Fibroblast of skin of right biceps (primary cell): ENCODE measurements at places on chromosomes 7 and 10.

- DNase-seq: no peak
Observed at GRCh38 chr10:114220281-114220680, 18.8 kb upstream of the VWA2 start.

DNA sequence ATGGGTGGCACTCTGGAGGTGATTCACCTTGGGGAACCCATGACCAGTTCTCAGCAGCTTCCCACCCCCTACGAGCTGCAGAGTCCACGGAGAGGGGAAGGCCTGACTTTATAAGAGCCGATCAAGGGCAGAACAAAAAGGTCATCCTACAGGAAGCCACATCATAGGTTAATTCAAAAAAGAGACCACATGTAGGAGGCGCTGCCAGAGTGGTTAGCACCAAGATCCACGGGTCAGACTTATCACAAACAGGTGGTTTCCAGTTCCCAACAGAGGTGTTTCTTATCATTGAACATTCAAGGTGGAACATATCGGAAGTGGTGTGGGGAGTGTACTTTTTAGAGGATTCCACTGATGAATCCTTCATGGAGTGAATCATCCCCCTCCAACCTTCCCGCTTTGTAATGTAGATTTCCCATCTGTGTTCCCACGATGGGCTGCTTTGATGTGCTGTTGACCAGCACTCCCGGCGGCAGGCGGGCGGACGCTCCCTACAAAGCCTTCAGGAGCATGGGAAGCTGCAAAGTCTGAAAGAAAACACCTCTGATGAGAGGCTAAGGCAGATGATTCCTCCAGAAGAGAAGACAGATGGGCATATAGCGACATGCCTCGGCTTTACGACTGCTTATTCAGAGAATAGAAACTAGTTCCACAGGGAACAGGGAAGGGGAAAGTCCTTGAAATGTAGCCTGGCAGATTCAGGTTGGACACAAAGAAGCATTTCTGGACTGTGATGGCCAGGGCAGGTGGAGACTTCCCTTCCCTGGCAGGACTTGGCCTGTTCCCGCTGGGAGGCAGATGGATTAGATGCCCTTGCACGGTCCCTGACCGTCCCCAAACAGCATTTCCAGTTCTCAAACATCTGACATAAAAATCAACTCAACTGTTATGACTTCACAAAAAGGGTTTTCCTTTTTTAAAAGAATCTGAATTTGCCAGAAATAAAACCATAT, 66.5 kb downstream of the AFAP1L2 start:
- no peak for DNase-seq

GRCh38 chr7:101951757-101952156, 134.3 kb downstream of the CUX1 start:
- DNase-seq: no peak

- DNase-seq: peak; percentile 83
Observed at GRCh38 chr7:134752006-134752760, 27.3 kb upstream of the CALD1 start.

DNA sequence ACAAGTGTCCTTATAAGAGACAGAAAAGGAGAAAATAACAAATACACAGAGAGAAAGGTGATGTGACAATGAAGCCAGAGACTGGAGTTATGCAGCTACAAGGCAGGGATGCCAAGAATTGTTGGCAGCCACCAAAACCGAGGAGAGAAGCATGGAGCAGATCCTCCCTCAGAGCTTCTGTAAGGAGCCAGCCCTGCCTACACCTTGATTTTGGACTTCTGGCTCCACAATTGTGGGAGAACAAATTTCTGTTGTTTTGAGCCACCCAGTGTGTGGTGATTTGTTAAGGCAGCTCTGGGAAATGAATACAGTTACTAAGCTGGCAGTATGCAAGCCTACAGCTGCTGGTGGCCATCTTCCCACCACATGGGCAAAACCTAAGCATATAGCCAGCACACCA, 163.6 kb downstream of the GRM8 start:
- DNase-seq: no peak

DNA sequence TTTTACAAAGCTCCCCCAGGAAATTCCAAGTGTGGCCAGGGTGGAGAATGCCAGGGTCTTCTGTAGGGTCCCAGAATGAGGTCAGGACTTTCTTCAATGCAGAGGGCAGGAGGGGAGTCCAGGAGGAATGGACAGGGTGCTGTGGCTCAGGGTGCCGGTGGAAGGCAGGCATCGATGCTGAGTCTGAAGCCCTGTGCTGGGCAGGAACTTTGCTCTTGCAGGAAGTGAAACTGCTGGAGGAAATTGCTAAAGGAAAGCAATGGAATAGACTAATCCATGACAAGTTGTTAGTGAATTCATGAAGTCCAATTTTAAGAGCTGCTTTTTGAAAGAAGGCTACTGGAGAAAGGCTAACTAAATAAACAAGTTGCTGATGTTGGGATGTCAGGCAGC, 14.8 kb downstream of the PTPRE start:
- no peak for DNase-seq

DNA sequence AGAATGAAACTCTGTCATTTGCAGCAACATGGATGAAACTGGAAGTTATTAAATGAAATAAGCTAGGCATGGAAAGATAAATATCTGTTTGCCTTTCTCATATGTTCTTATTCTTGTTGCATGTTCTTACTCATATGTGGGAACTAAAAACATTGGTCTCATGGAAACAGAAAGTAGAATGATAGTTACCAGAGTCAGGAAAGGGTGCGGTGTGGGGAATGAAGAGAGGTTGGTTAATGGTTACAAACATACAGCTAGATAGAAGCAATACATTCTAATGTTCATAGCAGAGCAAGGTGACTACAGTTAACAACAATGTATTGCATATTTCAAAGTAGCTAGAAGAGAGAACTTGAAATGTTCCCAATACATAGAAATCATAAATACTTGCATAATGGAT, 105.1 kb downstream of the FAM107B start:
- no peak for DNase-seq

DNA sequence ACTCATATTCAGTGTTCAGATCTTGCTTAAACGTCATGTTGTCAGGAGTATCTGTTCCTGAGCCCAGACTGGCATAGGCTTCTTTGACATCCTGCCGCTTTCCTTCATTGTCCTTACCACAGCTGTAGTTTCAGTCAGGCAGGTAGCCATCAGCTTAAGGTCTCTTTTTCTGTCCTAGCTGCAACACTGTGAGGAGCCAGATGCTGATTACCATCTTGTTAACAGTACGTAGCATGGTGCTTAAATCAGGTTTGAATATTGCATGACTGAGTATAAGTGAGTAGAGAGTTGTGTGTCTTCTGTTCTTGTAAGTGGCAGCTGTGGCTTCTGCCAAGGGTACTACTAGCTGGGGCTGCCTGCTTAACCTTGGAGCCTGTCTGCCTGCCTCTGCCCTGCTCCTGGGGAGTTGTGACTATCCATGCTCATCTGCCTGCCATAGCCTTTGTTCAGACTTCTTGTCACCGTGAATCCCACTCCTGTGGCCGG, 92.6 kb downstream of the MAPK8 start:
- no peak for DNase-seq

DNA sequence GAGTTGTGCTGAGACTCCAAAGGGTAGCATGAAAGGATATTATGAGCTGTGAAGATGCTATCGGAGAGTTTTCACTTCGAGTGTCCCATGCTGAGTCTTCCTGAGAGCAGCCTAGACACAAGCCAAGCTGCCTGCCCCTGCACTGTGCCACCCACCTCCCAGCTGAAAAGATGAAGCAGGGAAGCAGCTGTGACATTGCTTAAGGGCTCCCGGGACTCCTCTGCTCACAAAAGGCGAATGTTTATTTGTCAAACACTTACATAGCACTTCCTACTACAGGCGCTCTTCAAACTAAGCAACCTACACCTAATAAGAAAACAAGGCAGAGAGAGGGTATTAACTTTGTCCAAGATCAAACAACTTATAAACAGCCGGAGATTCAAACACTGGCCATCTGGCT, 95.6 kb downstream of the OSBPL3 start:
- no peak for DNase-seq

DNA sequence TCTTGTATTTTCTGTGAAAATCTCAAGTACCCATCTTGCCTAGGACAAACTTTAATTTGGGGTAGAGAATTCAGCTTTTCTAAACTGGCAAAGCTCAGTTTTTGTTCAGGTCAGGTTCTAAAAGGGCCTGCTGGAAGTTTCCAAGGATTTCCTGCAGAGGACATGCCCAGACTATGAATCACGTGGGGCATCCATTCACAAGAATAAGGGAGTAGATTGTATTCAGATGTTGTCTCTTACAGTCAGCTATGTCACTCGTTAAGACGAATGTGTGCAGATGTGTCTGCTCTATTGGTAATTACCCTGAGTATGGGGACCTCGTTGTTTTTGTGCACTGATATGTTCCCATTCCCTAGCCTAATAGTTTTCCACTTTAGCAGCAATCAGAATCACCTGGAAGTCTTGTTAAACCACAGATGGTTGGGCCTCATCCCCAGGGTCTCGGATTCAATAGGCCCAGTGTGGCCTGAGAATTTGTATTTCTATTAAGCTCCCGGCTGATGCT, 81.0 kb upstream of the ITPRID1 start:
- peak; percentile 48 for DNase-seq

- DNase-seq: no peak
Observed at GRCh38 chr10:5419466-5420094, 7.2 kb downstream of the NET1 start.

GRCh38 chr10:47414752-47415519, 30.8 kb upstream of the ZNF488 start:
- DNase-seq: no peak

GRCh38 chr7:45033931-45034290, 33.9 kb downstream of the CCM2 start:
- DNase-seq: no peak

DNA sequence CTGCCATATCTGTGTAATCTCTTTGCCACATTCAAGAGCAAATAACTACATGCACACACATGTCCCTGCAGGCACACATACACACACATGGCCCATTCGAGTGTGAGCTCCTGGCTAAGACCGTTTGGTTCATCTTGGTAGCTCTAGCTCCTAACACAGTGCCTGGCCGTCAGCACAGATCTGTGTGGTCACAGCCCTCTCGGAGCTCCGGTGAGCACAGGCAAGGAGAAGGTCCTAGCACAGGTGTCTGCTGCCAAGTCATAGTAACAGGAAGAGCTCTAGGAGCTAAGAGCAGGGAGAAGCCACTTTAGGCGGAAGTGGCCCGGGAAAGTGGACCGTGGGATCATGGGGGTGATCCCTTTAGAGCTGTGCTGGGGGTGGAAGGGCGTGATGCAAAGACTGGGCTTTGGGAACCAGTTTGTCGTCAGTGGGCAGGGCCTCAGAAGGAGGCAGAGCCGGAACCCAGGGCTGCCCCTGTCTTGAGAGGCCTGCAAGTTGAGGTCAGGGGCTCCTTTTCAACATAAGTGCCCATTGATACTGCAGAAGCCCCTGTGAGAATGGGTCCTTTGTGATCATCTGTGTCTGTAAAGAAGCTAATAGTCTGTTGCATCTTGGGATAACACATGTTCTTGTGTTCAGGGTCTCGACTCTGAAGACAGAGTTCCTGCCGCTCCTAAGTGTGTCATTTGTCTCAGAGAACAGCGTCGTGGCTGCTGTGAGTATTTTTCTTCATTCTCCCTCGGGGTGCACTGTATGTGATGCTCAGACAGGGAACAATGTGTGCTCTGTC, 16.6 kb upstream of the ARPC1B start:
- no peak for DNase-seq

- DNase-seq: no peak
Observed at GRCh38 chr10:133165556-133166503, 5.8 kb downstream of the KNDC1 start.

DNA sequence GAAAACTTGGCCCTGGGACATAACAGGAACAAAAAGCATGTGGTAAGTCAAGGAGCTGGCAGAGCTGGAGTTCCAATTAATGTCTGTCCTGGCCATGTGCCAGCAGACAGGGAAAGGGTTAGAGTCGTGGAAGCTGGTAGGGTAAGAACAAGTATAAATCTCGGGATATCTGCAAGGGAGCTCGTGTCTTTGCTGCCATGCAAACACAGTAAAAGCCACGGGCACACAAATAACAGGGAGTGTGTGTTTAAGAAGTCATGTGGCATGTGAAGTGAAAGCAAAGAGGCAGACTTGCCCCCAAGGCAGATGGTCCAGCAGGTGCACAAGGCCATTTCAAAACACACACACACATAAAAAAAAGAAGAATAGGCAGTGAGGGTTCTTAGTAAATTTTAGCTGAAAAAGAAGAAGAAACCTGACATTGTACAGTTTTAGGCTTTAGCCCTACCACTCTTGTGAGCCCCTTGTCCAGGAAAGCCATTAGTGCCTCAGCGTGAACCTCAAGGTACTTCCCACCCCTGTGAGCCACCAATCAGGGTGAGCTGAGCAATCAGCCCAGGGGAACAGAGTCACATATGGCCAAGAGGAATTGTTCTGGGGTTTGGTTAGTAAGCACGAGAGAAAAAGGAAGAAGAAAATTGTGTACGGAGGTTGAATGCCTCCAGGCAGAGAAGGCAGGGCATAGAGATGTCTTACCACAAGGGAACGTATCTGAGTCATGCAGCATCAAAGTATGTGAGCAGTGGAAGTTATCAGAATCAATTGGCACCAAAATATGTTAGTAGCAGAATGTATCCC, 32.8 kb upstream of the ARHGAP12 start:
- DNase-seq: peak; percentile 48

- DNase-seq: no peak
Observed at GRCh38 chr10:76354212-76354738, 922.9 kb downstream of the LRMDA start.

- no peak for DNase-seq
Observed at GRCh38 chr10:97101166-97101940, 84.4 kb downstream of the SLIT1 start.

GRCh38 chr7:88758381-88759229, 895 bp upstream of the ZNF804B start:
- peak; percentile 26 for DNase-seq

DNA sequence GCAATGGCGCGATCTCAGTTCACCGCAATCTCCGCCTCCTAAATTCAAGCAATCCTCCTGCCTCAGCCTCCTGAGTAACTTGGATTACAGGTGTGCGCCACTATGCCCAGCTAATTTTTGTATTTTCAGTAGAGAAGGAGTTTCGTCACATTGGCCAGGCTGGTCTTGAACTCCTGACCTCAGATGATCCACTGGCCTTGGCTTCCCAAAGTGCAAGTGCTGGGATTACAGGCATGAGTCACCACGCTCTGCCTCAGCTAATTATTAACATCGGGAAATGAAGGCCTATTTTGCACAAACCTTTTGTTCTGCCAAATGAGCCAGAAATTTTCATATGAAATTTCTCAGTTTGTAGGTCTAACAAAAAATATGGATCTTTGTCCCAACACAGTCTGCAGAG, 106.7 kb upstream of the ODAD2 start:
- DNase-seq: no peak

GRCh38 chr7:108308276-108308675, 148.0 kb downstream of the NRCAM start:
- DNase-seq: no peak

DNA sequence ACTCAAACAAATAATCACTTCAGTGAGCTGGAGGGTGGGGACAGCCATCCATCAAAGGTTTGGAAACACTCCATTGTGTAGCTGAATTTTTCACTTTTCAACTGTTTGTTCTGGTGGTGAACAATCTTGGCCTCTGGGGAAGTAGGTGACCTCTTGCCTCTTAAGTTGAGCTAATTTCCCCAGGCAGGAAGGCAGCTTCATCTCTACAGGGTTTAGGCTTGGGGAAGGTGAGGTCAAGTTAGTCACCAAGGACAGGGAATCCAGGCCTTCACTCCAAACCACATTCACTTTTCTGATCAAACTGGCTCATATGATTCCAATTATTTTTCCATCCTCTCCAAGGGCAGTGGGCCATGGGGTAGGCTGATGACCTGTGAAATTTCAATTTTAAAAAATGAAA, 138.3 kb upstream of the HABP2 start:
- peak; percentile 11 for DNase-seq
